ENCODE measurements at places on chromosomes 1 and 21. TPM values are rescaled to one million over a fixed set of nuclear protein-coding genes. Genes with fewer than 3 reads are reported as not detected.

GRCh38 chr1:64293820-64294219 lies 90.4 kb downstream of the UBE2U start:
- H3K27me3 ChIP-seq: peaks cover 9% of the 10 kb centered on the region
- H3K4me3 ChIP-seq: no peak overlapping the region
- DNase-seq: no peak
- no peak overlapping the region for H3K27ac ChIP-seq
- H3K36me3 ChIP-seq: no peaks in the 10 kb centered on the region

DNA sequence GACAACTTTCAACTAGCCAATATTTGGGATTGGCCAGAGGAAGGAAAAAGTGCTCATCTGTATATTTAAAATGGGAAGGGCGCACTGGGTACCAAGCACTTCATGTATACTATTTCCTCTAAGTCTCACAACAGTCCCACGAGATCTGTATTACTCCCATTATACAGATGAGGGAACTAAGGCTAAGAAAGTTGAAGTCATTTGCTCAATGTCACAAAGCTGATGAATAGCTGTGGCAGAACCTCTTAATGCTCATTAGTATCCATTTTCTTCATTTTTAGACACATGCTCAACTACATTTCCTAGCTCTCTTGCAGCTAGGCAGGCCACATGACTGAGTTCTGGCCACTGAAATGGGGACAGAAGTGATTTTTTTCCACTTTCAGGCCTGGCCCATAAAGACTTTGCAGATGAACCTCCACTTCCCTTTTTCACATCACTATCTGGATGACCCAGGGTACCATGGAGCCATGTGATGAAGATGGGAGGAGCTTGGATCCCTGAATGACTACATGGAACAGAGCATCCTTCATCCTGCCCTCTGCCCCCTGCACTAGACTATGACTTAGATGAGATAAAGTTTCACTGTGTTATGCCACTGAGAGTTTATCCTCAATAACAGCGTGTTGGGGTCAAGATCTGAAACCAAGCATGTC lies 31.8 kb downstream of the ATF3 start:
- peaks cover 3% of the 10 kb centered on the region for H3K27me3 ChIP-seq
- H3K4me3 ChIP-seq: no peak overlapping the region
- peaks cover 26% of the 10 kb centered on the region for H3K4me1 ChIP-seq

DNA sequence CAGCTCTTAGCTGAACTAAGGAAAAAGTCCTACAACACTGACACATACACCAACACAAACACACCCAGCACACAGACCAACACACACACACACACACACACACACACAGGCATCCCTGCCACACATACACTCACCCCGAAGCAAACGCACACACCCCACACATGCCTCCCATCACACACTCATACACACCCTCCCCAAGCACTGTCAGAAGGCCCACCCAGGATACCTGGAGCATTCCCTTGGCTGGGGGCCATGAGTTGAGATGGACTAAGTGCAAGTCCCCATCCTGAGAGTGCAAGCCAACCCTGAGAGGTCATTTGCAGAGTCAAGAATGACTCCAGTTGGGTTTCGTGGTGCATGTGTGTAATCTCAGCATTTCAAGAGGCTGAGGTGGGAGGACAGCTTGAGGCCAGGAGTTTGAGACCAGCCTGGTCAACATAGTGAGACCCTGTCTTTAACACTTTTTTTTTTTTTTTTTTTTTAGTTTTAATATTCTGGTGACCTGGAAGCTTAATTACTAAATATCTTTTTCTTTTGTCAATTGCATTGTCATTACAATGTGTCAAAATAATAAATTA lies 117.3 kb downstream of the RHOU start:
- no peak overlapping the region for H3K27ac ChIP-seq
- no peaks in the 10 kb centered on the region for H3K4me1 ChIP-seq
- no peaks in the 10 kb centered on the region for H3K36me3 ChIP-seq

GRCh38 chr1:57307392-57308170 lies 116.3 kb downstream of the DAB1 start:
- H3K36me3 ChIP-seq: peaks cover 1% of the 10 kb centered on the region
- H3K27me3 ChIP-seq: peaks cover 4% of the 10 kb centered on the region
- H3K27ac ChIP-seq: peak overlapping the region; percentile 7
- peak; percentile 66 for DNase-seq

DNA sequence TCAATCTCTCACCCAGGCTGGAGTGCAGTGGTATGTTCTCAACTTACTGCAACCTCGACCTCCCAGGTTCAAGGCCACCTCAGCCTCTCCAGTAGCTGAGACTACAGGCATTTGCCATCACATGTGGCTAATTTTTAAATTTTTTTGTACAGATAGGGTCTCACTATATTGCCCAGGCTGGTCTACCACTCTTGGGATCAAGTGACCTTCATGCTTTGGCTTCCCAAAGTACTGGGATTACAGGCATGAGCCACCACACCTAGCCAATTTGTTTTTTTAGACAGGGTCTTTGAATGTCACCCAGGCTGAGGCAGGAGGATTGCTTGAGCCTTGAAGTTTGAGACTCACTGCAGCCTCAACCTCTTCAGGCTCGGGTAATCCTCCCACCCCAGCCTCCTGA lies 10.2 kb upstream of the USP48 start:
- H3K36me3 ChIP-seq: no peaks in the 10 kb centered on the region
- no peak overlapping the region for H3K4me3 ChIP-seq
- peaks cover 2% of the 10 kb centered on the region for H3K4me1 ChIP-seq
- no peak overlapping the region for H3K27ac ChIP-seq
- no peak for DNase-seq

The CNST gene
- 25.1 TPM for total RNA-seq

The MTOR gene
- total RNA-seq: 34.7 TPM

- no peaks in the 10 kb centered on the region for H3K4me1 ChIP-seq
- no peak for DNase-seq
- no peak overlapping the region for H3K27ac ChIP-seq
- no peaks in the 10 kb centered on the region for H3K36me3 ChIP-seq
- no peak overlapping the region for H3K4me3 ChIP-seq
- H3K27me3 ChIP-seq: peaks cover 16% of the 10 kb centered on the region
These were observed 41.3 kb upstream of the GNG12 start for GRCh38 chr1:67874501-67875111.

The POU2F1 gene
- total RNA-seq: 23.6 TPM

DNA sequence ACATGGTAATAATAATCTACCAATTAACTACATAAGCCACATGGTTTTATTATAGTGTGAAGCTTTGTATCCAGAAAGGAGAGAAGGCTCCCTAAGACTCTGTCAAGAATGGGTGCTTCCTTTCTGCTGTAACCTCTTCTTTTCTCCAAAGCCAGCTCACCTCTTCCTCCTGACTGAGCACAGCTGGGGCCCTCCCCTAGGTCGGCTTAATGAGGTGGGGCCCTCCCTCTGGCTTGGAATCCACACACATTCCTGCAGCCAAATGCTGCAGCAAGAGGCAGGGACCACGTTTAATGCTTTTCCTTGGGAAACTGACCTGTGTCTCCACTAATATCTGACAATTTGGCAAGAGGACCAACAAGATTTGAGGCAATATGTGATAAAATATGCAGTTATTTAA lies 94.8 kb downstream of the DSCAM start:
- no peak for DNase-seq
- peaks cover 4% of the 10 kb centered on the region for H3K27me3 ChIP-seq
- H3K4me1 ChIP-seq: no peaks in the 10 kb centered on the region

The ORC1 gene
- total RNA-seq: 51.8 TPM

The KCNQ4 gene
- 0.38 TPM for total RNA-seq

DNA sequence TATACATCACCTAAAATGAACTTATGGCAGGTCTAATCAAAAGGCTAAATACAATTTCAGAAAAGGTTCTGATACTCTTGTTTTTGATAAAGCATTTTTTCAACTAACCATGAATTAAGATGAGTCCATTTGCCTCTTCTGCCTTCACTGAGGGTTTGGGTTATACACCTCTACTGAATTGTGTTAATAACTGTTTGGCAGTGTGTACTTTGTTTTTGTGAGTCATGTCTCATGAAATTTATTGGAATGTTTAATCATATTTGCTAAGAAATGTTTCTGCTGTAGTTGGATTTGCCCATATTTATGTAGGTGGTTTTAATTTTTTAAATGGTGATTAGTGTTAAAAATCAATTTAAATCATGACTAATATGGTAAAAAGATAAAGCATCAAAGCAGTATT lies 190.5 kb downstream of the HS2ST1 start:
- peaks cover 5% of the 10 kb centered on the region for H3K36me3 ChIP-seq
- no peaks in the 10 kb centered on the region for H3K4me1 ChIP-seq
- no peak overlapping the region for H3K27ac ChIP-seq

The ABCG1 gene
- 12.1 TPM for total RNA-seq

The OLFML3 gene
- 0.49 TPM for total RNA-seq

DNA sequence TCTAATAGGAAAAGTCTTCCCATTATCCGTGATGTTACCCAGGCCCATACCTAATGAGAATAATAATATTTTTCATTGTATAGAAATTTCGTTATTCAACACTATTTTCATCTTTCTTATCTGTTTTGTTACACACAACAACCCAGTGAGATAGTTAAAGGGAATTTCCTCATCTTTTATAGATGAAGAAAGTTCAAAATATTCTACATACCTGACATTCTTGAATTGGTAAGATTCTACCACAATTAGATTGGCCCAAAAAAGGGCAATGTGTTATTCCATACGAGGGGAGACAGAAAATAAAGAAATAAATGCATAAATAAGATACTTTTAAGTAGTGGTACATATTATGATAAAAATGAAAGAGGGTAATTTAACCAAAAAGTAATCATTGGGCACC lies 405.5 kb upstream of the ADAMTS5 start:
- H3K27ac ChIP-seq: no peak overlapping the region
- no peaks in the 10 kb centered on the region for H3K36me3 ChIP-seq
- no peak overlapping the region for H3K4me3 ChIP-seq
- no peak for DNase-seq

- peaks cover 3% of the 10 kb centered on the region for H3K27me3 ChIP-seq
- H3K4me1 ChIP-seq: peaks cover 4% of the 10 kb centered on the region
- DNase-seq: no peak
- no peaks in the 10 kb centered on the region for H3K36me3 ChIP-seq
These were observed 6.0 kb downstream of the CITED4 start for GRCh38 chr1:40856116-40856515.

GRCh38 chr1:54118704-54119103 lies 34.1 kb downstream of the CDCP2 start:
- DNase-seq: no peak
- no peaks in the 10 kb centered on the region for H3K36me3 ChIP-seq
- no peak overlapping the region for H3K27ac ChIP-seq
- H3K4me3 ChIP-seq: no peak overlapping the region
- peaks cover 8% of the 10 kb centered on the region for H3K4me1 ChIP-seq
- H3K27me3 ChIP-seq: peaks cover 3% of the 10 kb centered on the region

DNA sequence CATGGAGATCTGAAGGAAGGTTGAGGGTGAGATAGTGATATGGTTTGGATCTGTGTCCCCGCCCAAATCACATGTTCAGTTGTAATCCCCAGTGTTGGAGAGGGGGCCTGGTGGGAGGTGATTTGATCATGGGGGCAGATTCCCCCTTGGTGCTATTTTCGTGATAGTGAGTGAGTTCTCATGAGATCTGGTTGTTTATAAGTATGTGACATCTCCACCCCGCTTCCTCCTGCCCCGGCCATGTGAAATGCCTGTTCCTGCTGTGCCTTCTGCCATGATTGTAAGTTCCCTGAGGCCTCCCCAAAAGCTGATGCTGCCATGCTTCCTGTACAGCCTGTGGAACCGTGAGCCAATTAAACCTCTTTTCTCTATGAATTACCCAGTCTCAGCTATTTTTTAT lies 451.9 kb upstream of the VAMP3 start:
- H3K4me1 ChIP-seq: no peaks in the 10 kb centered on the region
- no peaks in the 10 kb centered on the region for H3K36me3 ChIP-seq
- no peak overlapping the region for H3K27ac ChIP-seq
- peaks cover 7% of the 10 kb centered on the region for H3K27me3 ChIP-seq
- no peak for DNase-seq

DNA sequence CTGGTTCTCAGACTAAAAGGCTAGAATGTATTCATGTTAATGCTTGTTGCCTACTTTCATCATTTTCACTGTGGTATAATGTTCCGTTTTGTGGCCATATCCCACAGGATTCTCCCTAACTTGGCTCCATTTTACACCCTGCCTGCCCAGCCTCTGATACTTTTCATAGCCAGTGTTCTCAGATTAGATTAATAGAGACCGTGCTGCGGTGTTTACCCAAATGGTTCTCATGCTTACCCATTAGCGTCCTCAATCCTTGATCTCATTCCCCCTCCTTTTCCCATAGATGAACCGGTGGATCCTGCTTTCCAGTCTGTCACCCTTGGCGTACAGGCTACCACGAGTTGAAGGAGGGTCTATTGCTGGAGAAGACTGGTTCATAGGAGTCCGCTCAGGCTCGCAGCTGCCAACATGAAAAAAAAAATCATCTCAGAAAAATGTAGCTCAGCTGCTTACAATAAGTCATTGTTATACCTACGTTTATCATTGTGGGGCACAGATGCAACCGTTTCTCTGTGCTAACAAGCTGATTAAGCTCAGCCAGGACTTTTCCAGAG lies 78.7 kb downstream of the SETD4 start:
- no peak overlapping the region for H3K27ac ChIP-seq
- peaks cover 15% of the 10 kb centered on the region for H3K27me3 ChIP-seq
- H3K4me3 ChIP-seq: no peak overlapping the region

- no peaks in the 10 kb centered on the region for H3K36me3 ChIP-seq
- H3K4me1 ChIP-seq: no peaks in the 10 kb centered on the region
- DNase-seq: no peak
These were observed 23.2 kb downstream of the CRCT1 start for GRCh38 chr1:152537496-152537895.

DNA sequence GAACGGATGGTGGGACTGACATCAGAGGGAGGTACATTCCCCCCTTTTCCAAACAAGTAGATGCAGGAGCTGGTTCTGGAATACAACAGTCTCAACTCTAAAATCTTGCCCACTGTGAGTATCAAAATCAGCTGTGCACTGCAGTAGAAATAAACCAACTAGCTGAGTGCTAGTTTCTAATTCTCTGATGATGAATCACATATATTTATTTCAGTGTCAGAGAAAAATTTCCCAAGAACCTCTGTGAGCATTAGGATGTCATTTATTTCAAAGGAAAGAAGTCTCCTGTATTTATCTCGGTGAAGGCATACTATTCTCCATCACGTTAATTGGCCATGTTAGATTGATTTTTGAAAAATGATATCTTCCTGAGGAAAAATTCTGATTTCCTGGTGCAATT lies 67.1 kb downstream of the LHX9 start:
- DNase-seq: no peak
- no peaks in the 10 kb centered on the region for H3K36me3 ChIP-seq
- H3K4me3 ChIP-seq: no peak overlapping the region
- peaks cover 4% of the 10 kb centered on the region for H3K4me1 ChIP-seq
- peaks cover 11% of the 10 kb centered on the region for H3K27me3 ChIP-seq

The CDC20 gene
- 167 TPM for total RNA-seq

GRCh38 chr1:156553860-156554485 lies 18.4 kb downstream of the IQGAP3 start:
- no peak overlapping the region for H3K4me3 ChIP-seq
- no peaks in the 10 kb centered on the region for H3K27me3 ChIP-seq
- no peak overlapping the region for H3K27ac ChIP-seq
- no peak for DNase-seq
- H3K36me3 ChIP-seq: no peaks in the 10 kb centered on the region

- no peak overlapping the region for H3K27ac ChIP-seq
- H3K27me3 ChIP-seq: no peaks in the 10 kb centered on the region
- DNase-seq: no peak
- no peak overlapping the region for H3K4me3 ChIP-seq
These were observed 82.0 kb downstream of the LRRC53 start for GRCh38 chr1:74430342-74430934.

The OR10J1 gene
- total RNA-seq: not detected

All from activated CD8-positive, alpha-beta T cell treated with anti-CD3 and anti-CD28 coated beads for 36 hours (primary cell).